Stimulated activated CD8-positive, alpha-beta memory T cell treated with anti-CD3 and anti-CD28 coated beads, Interleukin-2, amount 100 ng/mL, for 1 hour (primary cell): ENCODE measurements at places on chromosomes 3 and 15.

DNA sequence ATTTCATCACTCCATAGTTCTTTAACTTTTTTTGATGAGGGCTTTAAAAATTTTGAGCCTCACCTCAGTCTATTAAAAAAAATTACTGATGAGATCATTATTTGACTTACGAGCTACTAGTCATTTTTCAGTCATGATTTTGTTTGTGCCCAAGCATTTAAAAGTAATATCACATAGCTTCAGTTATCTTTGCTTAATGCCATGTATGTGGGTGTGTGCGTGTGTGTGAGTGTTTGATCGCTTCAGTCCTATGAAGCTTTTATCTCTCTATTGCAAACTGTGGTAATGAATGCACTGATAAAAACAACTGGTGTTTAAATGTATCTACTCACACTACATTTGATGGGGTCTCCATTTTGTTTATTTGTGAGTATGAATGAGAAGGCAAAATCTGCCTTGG is 49.8 kb downstream of the RSRC1 start:
- DNase-seq = no peak

- DNase-seq = peak; percentile 88
Measured at GRCh38 chr3:121834671-121835464, at the start of the genes EAF2 and IQCB1. TSS of gene EAF2 (plus strand) at chr3:121835209. CDS start at chr3:121835286, 77 bp downstream. TSS of gene IQCB1 (minus strand) at chr3:121835060. CDS start at chr3:121828960, 6,100 bp downstream.

DNA sequence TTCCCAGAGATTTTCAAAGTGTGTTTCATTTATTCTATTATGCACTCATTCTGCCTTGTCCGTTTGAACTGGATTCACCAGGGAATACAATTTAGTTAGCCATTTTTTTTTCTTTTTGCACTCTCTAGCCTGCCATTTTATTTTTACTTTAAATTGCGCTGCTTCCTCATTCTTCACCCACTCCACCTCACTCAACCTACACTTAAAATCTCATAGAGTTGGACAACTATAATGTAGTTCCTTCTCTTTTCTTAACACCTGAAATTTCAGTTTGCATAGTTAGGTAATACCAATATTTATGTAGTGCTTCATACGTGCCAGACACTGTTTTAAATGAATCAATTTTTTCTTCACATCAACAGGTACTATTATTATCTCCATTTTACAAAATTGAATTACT is 42.4 kb upstream of the CMC1 start:
- no peak for DNase-seq

- no peak for DNase-seq
Measured at GRCh38 chr15:74783808-74784175, 1.9 kb downstream of the CSK start.

- no peak for DNase-seq
Measured at GRCh38 chr3:169146179-169146665, 517.3 kb downstream of the MECOM start.

DNA sequence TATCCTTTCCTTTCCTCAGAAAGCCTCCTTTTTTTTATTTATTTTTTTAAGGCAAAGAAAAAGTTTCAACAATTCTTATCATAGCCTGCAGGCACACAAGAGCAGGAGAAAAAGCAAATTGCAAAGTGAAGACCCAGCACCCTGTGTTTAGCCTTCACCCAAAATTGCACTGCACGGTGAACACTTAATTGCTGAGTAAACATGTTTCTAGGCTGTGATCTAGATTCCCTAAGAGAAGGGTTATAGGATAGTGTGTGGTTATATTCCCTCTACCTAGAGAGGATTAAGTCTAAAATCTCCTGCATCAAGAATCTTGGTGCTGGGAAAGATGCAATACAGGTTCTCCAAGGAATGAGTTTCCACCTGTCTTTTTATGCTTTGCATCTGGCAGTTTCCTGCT is 70.2 kb upstream of the BFSP2 start:
- DNase-seq = no peak

DNA sequence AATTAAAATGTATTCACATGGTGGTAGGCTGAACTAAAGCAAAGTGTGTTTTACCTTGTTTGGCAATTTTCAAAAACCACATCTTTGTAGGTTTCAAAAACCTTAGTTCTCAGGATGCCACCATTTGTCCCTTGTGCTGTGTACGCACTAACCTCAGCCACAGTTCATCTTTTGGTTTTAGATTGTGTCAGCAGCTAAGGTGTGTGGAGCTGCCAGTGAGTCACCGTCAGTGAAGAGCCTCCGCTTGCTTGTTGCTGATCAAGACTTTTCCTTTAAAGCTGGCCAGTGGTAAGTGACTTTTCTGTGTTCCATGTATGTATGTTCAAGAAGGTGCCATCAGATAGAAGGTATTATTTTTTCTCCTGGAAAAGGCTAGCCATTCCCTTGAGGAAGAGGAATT is 21.1 kb downstream of the OXNAD1 start:
- DNase-seq = no peak

DNA sequence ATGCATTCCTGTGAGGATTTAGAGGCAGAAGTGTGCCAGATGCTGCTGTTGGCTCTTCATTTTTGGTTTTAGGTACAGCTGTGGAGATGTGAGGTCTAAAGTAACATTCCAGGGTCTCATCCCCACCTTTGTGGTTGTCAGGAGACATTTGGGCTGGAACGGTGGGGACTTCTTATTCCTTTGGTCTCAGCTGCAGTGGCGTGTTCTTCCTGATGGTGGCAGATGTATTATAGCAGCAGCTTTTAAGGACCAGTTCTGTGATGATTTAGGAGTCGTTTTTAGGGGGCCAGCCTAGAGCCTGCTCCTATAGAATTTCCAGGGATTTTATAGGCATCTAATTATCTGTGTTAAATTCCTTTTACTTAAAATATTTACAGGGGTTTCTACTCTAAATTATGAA is 221.0 kb upstream of the EOMES start:
- DNase-seq = no peak

DNA sequence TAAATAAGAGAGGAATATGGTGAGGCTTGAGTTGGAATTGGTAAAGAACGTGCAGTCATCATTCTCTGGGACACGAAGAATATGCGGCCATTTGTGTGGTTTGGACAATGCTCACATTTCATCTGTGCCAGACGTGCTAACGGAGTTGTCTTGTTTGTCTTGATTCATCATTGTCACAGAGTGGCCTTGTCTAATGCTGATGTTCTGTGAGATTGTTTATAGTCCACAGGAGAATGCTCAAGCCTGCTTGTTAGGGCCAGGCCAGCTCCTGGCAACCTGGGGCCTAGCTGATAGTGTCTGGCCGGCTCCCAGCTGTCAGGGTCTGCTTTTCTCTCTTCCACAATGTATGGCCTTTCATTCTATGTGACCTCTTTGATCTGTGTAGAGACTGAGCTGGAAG is 384.7 kb downstream of the EDEM1 start:
- no peak for DNase-seq

GRCh38 chr3:43537225-43537624 is 84.6 kb downstream of the ANO10 start:
- DNase-seq = no peak

DNA sequence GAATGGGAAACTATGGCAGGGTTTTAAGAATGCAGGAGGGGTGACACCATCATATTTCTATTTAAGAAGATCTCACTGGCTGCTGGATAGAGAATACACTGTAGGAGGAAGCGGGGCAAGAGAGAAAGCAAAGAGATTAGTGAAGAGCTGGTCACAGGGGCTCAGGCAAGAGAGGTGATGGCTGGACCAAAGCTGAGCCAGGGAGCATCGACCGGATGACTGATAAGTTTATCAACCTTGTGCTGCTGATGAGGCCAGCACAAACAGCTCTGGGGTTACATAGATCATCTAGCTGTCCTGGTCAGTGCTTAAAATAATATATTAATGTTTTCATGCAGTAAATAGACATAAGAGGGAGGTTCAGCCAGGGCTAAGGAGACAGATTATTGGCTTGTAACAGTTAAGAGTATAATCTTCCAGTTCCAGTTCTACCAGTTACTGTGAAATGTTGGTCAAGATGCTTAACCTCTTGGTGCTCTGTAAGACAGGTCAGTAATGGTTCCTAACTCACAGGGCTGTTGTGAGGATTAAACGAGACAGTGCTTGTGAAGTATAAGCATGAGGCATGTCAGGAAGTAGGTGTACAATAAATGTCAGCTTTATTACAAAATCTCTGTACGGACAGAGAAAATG is 201.0 kb upstream of the FEZF2 start:
- no peak for DNase-seq

DNA sequence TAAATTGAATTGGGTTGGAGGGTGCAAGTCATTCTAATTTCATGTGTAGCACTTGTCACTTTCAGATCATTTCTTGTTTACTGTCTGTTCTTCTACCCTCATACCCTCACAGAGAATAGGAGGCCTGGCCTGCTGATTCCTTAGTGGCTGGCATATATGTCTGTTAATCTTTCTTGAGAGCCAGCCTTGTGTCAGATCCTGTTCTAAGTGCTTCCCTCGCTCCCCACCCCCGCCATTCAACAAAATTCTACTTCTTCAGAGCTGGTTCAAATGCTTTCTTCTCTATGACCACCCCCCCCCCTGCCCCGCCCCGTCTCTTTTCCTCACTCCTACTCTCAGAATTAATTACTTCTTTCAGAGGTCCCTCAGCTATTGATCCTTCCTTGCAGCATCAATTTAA is 1.5 kb upstream of the U2SURP start:
- DNase-seq = no peak

DNA sequence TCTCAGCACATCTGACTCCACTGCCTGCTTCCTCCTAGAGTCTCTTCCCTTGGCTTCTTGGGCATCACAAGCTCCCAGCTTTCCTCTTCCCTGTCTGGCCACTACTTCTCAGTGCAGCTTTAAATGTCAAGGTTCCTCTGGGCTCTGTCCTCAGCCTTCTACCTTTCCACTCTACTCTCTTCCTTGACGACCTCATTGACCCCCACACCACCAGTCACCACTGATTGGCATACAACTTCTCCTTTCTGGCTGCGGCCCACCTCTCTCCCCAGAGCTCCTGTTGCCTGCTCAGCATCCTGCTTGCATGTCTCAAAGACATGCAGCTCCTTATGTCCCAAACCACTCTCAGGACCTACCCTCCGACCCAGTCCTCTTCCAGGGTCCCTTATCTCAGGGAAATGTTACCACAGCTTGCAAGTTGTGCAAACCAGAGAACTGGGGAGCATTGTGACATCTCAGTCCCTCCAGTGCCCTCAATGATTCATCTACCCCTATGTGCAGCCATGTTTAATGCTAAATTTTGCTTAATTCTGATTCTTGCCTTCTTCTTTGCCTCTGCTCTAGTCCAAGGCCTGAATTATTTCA is 49.9 kb downstream of the TRPM1 start:
- no peak for DNase-seq

- no peak for DNase-seq
Measured at GRCh38 chr3:172562871-172563865, 39.9 kb upstream of the TNFSF10 start.

DNA sequence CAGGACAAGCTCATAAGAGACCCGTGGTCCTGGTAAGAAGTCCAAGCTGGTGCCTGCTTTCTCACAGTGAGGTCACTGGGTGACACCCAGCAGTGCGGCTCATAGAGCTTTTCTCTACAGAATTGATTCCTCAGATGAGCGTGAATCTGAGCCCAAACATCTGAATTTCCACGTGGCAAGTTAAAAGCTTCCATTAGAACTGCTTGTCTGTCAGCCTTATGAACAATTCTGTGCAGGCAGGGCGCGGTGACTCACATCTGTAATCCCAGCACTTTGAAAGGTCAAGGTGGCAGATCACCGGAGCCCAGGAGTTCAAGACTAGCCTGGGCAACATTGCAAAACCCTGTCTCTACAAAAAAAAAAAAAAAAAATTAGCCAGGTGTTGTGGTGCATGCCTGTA is 113.1 kb upstream of the ABHD17C start:
- DNase-seq = no peak

DNA sequence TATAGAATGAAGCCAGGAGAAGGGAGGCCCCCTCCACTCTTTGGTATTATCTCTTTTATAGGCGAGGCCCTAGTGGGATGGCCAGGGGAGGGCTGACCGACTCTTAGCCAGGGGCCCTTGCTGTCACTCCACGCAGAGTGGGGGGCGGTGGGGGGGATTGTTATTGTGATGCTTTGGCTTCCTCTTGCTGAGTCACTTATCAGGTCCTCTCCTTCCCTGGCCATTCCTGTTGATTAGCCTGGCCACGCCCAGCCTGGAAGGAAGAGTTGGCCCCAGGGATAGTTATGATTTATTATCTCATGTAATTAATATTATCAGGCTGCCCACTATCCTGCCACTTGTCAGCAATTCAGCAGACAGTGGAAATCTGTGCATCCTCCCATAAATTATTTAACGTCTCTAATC is 25.5 kb upstream of the SKOR1 start:
- DNase-seq = no peak

DNA sequence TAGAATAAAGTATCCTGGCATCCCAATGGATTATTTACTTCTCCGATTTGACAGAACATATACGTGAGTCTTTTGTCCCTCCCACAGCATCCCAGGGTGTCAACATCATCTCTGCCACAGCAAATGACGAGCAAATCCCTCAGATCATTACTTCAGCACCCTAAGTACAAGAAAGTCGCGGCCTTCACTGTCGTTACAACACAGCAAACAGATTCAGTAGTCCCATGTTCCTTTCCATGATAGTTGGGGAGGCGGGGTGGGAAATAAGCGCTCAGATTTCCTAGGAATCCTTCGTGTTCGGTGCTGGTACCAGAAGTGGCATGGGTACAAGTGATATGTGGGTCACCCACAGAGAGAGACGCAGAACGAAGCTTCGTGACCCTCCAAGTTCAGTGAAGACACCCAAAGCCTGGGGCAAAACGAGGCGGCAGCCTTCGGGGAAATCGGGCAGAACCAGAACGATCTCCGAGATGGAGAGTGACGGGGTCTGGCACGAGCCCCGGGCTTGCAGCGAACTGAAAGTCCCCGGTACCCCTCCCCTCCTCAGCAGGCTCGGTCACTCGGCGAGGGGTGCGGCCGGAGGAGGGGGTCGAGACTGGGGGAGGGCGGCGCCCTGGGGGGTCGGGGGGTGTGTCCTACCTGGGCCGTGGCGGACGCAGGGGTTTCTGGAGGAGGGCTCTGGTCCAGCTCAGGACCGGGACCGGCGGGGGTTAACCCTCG is 619 bp downstream of the TTBK2 start:
- DNase-seq = peak; percentile 9

- DNase-seq = no peak
Measured at GRCh38 chr3:149599236-149599635, 58.6 kb downstream of the WWTR1 start.

GRCh38 chr3:9293076-9293475 is 43.6 kb upstream of the SRGAP3 start:
- DNase-seq = no peak

DNA sequence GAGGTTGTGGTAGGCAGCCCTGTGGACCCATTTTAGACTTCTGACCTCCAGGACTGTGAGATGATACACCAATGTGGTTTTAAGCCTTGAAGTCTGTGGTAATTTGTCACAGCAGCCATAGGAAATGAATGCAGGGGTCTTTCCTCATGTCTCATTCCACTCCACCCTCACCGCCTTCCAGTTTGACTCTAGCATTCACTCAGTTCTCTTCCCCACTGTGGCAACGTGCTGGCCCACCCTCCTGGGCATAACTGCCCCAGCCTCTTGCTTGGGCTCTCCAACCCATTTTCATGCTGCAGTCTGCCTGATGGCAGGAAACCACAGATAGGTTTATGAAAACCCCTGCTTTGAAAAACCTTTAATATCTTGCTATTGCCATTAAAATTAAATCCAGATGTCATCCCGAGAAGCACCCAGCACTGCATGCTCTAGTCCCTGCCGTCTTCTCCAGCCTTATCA is 7.3 kb upstream of the TRNT1 start:
- DNase-seq = no peak

GRCh38 chr3:64327100-64327804 is 102.0 kb upstream of the PRICKLE2 start:
- no peak for DNase-seq

GRCh38 chr15:69154078-69154477 is 6.4 kb upstream of the GLCE start:
- no peak for DNase-seq
